ENCODE measurements at places on chromosomes 7 and 10. TPM values are rescaled to one million over a fixed set of nuclear protein-coding genes. Genes with fewer than 3 reads are reported as not detected.

Gene PTPN20
- 3.7 TPM for total RNA-seq

Gene KLF14
- 0.02 TPM for total RNA-seq

Gene DYNC1I1
- 0.13 TPM for total RNA-seq

Gene OPALIN
- total RNA-seq: not detected

Gene EIF3B
- total RNA-seq: 237 TPM

Gene COL17A1
- total RNA-seq: 2.2 TPM
